ENCODE measurements at places on chromosomes 16 and 17.

DNA sequence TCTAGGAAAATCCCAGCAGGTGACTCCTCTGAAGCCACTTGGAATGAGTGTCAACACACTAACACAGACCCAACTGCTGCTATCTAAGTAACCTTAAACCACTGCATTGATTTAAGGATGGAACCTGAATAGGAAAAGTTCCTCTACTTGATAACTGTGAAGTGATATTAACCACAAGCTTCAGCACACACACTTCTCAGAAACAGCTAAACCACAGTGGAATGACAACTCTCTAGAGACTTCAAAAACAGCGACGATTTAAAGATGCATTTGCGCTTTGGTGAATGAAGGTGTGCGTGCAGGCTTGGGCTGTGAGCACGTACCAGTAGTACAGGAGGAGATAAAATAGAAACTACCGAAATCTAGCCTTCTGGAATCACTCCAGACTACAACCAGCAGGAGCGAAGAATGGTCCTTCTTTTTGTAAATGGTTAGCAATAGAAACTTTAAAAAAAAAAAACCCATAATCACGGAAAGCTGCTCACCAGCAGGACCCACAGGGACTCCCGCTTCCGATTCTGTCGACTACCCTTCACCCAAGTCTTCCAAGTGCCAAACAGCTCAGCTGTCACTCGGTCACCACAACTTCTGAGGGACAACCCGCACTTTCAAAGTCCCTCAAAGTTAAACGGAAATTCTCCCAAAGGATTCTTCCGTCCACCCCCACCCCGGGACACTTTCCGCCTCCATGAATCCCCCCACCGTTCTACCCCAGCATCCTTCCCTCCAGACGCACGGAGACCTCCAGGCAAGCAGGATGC lies 137.7 kb upstream of the CORO6 start:
- DNase-seq: peak; percentile 31

- DNase-seq: no peak
These were observed 82.4 kb downstream of the KCNJ2 start for GRCh38 chr17:70251706-70252105.

- DNase-seq: no peak
These were observed 17.2 kb downstream of the KATNB1 start for GRCh38 chr16:57752581-57753447.

DNA sequence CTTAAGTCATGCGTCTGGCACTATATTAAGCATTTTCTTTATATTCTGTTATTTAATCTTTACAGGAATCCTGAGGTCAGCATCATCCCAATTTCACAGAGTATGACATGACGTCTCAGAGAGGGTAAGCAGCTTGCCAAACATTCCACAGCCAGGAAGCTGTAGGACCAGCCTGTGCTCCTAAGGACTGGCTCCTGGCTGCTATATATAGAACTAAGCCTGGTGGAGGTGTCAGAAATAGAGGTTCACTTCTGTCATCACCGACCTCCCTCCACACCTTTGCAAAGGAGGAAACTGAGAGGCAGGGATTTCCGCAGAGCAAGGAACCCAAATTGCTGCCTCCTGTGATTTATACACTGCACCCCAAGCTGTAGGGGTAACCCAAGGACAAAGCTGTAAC lies 37.9 kb upstream of the NDRG4 start:
- no peak for DNase-seq

- no peak for DNase-seq
These were observed 53.4 kb downstream of the PIMREG start for GRCh38 chr17:6497496-6498221.

DNA sequence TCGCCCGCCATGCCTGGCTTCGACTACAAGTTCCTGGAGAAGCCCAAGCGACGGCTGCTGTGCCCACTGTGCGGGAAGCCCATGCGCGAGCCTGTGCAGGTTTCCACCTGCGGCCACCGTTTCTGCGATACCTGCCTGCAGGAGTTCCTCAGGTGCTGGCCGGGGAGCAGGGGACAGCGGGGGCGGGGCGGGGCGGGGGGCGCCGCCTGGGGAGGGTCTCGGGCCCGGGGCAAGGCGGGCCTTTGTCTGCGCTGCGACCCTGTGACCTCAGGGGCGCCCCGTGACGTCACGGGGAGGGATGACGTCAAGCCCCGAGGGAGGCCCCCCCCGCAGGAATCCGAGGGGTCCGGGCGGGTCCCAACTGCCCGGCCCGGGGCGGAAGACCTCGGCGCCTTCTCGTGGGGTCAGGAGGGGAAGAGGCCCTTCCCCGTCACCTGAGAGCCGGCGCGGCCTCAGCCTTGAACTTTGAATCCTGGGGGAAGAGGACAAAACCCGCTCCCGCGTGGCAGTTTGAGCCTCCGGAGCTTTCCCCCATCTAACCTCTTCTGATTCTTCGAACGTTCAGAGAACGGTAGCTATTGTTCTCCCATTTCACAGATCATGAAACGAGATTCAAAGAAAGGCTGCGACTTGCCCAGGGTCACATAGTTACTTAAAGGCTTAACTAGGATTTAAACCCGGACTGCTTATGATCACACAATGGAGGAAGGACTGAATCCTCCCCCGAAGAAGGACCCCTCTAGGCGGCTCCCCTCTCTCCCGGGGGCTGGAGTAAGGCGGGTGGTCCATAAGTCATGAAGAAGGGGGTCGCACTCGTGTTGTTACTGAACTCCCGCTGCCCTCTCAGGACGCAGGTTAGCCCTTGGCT lies 527 bp downstream of the TRAF4 start:
- DNase-seq: no peak

GRCh38 chr17:82835766-82836512 lies 3.9 kb downstream of the ZNF750 start:
- no peak for DNase-seq

DNA sequence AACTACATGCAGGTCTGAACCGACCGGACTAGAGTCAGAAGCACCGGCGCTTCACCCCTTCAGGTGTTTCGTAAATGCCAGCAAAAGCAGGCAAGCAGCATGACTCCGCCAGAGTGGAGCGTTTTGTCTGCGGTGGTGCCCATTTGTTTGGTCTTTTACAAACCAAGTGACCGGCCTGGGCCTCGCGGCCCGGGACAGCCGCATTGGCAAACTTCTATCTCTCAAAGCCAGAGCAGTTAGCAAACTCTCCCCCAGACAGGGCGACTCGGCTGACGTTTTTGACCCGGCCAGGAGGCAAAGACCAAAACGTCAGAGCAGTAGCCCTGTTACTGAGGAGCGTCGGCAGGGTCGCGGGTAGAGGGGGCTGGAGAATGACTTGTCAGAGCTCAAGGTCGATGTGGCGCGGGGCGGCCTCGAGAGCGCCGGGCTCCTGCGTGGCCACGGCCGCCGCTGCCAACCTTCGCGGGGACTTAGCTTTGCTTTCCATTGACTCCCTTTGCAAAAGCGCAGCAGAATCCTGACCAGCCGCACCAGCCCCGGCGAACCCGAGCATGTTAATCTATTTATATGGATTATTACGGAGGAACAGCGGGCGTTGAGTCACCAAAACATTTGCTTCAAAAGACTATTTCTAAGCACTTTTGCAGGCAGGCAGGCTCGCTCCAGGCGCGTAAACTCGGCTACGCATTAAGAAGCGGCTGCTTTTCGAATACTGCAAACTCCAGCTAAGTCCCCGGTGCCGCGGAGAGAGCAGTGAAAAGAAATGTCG lies 763 bp upstream of the SOX9 start:
- DNase-seq: no peak

- DNase-seq: no peak
These were observed 5.7 kb downstream of the ATP2C2 start for GRCh38 chr16:84373907-84374489.

DNA sequence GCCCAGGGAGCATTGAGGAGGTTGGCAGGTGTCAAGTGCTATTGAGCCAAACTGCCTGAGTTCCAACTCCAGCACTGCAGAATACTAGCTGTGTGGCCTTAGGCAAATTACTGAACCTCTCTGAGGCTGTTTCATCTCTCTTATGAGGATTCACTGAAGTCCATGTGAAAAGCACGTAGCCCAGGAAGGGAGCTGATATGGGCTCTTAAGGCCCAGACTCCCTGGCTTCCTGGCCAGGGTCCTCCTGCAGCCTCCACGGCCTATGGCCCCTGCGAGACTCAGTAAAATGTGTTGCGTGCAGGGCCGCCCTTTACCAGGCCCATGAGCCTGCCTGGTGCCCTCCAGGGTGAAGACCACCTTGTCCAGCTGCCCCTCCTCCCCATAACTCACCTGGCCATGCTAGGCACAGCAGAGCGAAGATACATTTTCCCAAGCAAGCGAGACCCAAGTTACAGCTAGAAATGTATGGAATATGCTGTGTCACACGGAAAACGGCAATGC lies 133.7 kb upstream of the TNRC6C start:
- no peak for DNase-seq

DNA sequence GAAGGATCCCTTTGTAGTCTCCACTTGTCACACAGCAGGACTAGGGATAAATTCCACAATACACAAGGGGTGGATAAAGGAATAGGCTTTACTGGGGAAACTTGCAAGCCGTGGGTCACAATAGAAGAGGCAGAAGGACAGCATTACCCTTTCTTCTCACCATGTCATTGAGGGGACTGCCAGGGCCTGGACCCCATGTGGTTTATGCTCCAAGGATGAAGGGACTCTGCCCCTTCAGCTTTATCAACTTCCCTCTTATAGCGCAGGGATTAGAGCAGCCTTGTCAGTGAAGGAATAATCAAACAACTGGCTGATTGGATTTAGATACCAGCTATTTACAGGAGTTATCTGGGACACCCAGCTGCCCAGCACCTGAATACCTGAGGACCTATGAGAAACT lies 89.8 kb downstream of the HS3ST2 start:
- no peak for DNase-seq

Data from NCI-H187 treated with DMSO at 0.1 percent for 48 hours (cell line).